Spinal cord (tissue), 10 donors: ENCODE measurements at places on chromosomes 5 and 9.

- DNase-seq = no peak
Observed at GRCh38 chr9:112258106-112258505, 75.3 kb downstream of the PTBP3 start.

DNA sequence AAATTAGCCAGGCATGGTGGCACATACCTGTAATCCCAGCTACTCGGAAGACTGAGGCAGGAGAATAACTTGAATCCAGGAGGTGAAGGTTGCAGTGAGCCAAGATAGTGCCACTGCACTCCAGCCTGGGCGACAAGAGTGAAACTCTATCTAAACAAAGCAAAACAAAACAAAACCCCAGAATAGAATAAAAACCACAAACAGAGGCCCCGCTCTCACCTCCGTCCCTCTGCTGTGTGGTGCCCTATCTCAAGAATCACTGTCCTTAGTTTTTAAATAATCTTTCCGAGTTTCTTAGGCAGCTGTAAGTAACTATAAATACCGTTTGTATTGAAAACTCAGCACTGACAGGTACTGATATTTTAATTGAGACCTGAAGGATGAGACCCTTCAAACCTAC lies 42.7 kb upstream of the IER5L start:
- no peak for DNase-seq

GRCh38 chr5:143384865-143385657 lies 18.4 kb downstream of the NR3C1 start:
- DNase-seq = no peak

GRCh38 chr9:100602342-100602801 lies 24.5 kb downstream of the CAVIN4 start:
- DNase-seq = peak; percentile 64

DNA sequence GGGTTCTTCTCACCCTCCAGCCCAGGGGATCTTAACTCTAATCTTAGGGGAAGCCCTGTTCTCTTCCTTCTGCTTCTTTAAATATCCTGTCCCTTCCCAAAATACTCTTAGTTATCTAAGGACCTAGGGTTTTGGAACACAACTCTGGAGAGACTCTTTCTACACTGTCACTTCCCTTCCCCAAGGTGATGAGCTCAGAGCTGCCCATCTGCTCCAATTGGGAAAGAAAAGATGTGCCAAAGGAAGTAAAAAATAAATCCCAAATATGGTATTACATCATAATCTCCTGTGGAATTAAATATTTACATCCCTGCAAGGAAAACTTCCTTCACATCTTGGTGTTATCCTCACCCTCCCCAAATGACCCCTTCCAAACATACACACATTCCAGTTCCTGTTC lies 291.2 kb downstream of the EPB41L4A start:
- no peak for DNase-seq

DNA sequence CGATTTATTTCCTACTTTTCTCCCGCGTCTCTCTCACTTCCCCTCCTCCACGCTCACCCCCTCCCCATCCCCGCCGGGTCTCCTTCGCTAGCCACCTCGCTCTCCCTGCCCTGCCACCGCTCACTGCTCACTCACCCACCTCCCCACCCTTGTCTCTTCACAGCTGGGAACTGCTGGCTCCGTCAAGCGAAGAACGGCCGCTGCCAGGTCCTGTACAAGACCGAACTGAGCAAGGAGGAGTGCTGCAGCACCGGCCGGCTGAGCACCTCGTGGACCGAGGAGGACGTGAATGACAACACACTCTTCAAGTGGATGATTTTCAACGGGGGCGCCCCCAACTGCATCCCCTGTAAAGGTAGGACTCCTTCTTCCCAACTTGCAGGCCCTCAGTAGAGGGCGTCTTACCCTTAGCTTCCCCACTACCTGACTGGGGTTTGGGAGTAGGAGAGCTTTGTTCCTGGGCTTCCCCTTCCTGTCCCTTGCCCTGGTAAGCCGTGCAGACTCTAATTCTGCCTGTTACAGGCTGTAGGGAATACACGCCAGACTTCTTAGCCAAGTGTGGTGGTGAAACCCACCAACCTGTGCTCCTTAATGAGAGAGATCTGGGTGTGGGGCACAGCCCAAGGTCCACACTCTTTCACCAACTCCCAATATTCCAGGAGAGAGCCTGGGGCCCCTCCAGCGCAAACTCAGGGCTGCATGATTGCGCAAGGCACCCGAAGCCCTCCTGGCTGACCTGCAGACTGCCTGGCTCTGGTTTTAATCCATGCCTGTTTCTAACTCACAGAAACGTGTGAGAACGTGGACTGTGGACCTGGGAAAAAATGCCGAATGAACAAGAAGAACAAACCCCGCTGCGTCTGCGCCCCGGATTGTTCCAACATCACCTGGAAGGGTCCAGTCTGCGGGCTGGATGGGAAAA lies 2.5 kb downstream of the FST start:
- no peak for DNase-seq

GRCh38 chr5:172541773-172542136 lies 87.4 kb upstream of the SH3PXD2B start:
- DNase-seq = no peak

DNA sequence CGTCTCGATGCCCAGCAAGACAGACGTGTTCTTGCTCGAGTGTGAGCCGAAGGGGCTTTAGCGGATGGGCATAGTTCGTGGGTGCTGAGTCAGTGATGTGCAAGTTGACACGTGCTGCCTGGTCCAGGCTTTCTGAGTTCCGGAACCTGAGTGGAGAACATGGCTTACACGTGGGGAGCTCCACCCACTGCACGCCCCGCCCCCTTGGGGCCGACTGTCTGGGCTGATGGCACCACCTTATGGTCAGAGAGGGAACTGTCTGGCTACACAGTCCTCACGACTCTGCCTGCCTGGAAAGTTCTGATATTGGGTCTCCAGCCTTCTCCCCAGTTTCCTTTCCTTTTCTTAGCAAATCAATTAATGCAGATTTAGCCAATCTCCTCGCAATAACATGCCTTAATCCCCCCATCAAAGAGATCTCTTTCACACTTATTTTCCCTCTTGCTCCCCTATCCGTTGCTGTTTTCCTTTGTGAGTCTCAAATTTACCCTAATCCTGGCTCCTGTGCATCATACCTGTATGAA lies 3.8 kb upstream of the STC2 start:
- DNase-seq = no peak

GRCh38 chr5:158055111-158055501 lies 196.2 kb upstream of the CLINT1 start:
- no peak for DNase-seq

GRCh38 chr9:89078860-89079259 lies 87.6 kb downstream of the S1PR3 start:
- DNase-seq = no peak

DNA sequence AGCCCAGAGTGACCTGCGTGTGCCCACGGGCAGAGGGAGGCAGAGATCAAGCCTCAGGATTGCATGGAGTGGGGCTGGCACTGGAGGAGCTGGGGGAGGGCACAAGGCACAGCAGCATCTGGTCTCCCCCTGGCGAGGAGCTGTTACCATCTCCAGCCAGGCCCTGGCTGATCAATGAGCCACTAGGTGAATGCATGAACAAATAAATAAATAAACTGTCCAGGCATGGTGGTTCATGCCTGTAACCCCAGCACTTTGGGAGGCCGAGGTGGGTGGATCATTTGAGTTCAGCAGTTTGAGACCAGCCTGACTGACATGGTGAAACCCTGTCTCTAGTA lies 14.3 kb upstream of the PSMB7 start:
- DNase-seq = no peak

GRCh38 chr9:128690684-128691034 lies 1.6 kb downstream of the SET start:
- DNase-seq = no peak

DNA sequence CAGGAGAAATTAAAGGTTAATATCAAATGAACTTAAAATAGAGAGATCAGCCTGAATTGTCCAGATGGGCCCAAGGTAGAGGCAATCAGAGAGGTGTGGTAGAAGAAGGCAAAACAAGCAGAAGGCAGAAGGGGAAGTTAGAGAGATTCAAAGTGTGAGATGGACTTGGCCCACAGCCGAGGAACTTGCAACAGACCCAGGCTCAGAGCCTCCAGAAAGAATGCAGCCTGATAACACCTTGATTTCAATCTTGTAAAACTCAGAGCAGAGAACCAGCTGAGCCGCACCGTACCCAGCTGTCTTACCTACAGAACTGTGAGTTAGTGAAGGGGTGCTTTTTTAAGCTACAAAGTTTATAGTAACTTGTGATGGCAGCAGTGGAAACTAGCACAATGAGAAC lies 190.9 kb downstream of the RFK start:
- no peak for DNase-seq

DNA sequence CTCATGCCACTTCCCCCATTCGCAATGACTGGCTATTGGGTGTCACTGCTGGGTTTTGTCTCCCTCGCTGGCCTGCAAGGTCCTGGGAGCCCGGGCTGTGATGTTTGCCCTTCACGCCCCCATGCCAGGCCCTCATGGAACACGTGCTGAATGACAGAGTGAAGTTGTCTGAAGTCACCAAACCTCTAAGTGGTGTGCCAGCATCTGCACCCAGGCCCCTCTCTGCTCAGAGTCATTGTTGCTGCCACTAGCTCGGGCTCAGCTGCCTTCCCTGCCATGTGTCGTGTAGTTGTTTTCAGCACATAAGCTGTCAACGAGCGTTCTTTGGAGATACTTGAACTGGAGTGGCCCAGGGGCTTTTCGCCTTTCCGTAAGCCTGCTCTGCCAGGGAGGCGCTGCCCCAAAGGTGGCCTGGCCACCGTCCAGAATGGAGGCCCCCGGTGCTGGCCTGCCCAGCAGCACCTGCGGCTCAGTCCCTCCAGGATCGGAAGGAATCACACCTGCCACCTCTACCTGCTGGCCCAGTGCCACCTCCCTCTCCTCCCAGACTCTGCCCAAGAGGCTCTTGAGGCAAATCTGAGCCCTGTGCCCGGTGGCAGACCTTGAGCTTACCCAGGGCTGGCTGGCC lies 250.1 kb downstream of the PBX3 start:
- no peak for DNase-seq

DNA sequence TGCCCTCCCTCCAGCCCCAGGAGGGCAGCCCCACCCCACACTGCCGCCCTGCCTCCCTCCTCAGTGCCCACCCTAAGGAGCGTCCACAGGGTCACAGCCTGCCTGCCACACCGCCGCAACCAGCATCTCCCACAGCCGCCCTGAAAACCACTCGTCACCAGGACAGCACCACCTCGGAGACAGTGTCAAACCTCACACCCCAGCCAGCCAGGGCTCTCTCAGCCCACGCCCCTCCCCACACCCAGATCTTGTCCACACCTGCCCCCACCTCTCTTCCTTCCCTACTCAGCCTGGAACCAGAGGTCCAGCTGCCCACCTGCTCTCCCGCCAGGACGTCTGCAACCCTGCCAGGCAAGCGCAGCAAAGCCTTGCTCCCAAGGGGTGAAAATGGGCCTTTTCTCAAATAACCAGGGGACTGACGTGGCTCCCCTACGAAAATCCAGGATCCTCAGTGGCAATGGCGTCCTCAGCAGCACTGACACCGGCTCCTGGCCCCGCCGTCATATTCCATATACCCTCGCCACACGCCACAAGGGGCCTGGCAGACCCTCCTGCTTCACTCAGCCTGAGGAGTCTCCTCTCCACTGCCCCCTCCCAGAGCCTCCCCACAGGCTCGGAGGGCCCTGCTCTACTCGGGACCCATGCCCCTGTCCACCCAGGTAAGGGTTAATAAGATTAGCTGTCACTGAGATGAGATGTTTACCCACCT lies 71.0 kb upstream of the ADAMTS2 start:
- no peak for DNase-seq

- no peak for DNase-seq
Observed at GRCh38 chr9:90009447-90009846, 404.6 kb downstream of the GADD45G start.

DNA sequence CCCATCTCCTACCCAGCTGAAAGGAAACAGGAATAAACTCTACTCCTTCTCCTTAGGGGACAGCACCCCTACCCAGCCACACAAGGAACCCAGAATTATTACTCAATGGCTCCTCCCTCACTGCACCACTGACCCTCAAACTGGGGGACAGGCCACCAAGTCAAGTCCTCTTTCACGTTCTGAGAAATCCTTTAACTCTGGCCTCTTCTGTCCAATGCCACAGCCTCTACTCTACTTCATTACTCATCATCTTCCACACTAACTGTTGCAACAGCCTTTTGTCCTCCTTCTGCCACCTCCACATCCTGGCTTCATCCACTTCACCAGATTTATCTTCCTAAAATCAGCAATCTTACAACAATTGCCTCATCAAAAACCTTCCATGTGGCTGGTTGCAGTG lies 6.8 kb downstream of the TTC39B start:
- DNase-seq = no peak

DNA sequence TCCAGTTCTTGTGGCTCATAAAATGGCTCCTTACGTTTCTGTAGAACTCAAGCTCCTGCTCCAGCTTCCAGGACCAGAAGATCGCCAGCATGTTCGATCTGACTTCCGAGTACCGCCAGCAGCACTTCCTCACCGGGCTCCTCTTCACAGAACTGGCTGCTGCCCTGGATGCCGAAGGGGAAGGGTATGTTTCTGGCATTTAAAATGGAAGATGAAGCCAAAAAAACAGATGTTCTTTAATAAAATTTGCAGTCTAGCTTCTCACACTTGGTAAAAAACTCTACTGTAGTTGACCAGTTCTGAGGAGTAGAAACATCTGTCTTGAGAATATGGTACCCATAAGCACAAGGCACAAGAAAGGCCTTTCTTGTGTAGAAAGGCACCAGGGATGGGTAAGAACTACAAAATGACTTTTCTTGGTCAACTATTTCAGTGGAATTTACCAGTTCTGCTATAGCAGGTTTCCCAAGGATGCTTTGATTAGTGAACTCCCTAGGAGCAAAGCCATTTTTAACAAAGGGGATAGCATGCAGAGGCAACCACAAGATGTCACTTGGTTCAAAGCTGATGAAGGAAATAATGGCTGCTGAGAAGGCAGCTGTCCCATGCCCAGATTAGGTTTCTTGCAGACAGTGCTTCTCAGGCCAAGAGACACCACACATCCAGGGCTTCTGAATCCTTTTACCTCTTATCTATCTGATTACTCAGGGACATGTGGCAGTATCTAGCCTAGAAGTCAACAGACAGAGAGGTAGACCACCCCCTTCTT lies 192.4 kb downstream of the DOCK8 start:
- DNase-seq = no peak

DNA sequence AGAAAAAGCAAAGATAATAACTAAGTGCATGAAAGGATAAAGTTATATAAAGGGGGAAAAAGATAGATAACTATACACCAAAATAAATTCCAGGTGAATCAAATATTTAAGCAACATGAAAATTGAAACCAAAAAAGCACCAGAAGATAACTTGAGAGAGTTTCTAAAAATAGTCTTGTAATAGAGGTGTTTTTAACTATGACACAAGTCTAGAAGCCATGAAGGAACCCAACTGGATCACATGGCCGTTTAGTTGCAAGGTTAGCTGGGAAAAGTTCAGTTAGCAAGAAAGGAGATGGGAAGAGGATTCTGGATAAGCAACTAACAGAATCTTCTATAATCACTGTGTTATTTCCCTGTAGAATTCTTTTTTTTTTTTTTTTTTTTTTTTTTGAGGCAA lies 9.2 kb upstream of the RASA1 start:
- no peak for DNase-seq
